Stimulated activated CD8-positive, alpha-beta memory T cell treated with anti-CD3 and anti-CD28 coated beads, Interleukin-2, amount 100 ng/mL, for 1 hour (primary cell): ENCODE measurements at places on chromosomes 1 and 21.

- DNase-seq = no peak
These were observed 2.9 kb downstream of the ARF1 start for GRCh38 chr1:228085287-228085951.

GRCh38 chr1:246214708-246215509 is 292.2 kb downstream of the SMYD3 start:
- no peak for DNase-seq

- no peak for DNase-seq
These were observed 320.0 kb downstream of the PCP4 start for GRCh38 chr21:40187244-40187643.

GRCh38 chr1:41599912-41600311 is 115.4 kb upstream of the EDN2 start:
- no peak for DNase-seq

DNA sequence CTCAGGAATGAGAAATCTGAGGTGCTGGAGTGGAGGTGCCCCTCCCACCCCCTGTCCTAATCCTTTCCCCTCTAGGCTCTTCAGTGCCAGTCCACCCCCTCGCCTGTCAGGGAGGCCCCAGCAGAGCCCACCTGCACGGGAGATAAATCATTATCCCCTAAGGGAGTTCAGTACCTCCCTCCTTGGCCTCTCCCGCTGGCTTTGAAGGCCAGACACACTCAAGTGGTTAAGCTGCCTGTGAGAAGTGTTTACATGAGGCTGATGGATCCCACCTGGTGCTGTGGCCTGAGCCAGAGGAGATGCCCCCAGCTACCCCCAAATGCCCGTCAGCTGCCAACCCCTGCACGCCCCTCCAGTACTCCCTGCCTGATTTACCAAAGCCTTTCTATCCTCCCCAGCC is 3.7 kb downstream of the RSPO1 start:
- no peak for DNase-seq

DNA sequence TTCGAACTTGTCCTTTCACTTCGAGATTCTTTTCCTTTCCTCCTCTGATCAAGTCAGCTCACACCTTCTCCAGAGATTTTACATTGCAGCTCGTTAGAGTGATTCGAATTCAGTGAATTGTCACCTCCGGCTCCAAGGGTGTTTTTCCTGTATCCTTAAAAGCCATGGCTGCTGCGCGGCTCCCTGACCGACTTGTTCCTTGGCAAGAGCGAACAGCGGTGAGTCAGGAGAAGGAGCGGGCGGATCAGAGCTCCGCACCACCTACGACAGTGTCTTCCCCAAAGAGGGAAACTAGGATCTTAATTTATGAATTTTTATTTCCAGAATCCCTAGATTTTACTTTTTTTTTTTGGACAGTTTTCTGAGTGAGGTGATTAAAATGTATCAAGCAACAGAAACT is 204.4 kb upstream of the ADGRL2 start:
- no peak for DNase-seq

DNA sequence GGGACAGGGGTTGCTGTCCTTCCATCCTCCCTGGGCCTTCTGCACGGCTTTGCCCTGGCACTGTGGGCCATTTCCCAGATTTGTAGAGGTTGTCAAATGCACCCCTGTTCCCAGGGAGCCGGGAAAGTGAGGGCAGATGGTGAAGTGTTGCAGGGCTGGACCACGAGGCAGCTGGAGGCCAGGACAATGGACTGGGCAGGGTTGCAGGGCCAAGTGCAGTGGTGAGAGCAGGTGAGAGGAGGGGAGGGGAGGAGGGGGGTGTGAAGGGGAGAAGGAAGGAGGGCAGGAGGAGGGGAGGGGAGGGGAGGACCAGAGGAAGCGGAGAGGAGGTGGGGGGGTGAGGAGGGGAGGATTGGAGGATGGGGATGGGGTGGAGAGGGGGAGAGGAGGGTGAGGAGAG is 443.9 kb downstream of the CAMTA1 start:
- no peak for DNase-seq

GRCh38 chr1:209527993-209528717 is 55.4 kb upstream of the CAMK1G start:
- no peak for DNase-seq
